ENCODE measurements at places on chromosomes 5 and 9.

GRCh38 chr5:39469777-39470415, 45.1 kb upstream of the DAB2 start:
- DNase-seq, result no peak

DNA sequence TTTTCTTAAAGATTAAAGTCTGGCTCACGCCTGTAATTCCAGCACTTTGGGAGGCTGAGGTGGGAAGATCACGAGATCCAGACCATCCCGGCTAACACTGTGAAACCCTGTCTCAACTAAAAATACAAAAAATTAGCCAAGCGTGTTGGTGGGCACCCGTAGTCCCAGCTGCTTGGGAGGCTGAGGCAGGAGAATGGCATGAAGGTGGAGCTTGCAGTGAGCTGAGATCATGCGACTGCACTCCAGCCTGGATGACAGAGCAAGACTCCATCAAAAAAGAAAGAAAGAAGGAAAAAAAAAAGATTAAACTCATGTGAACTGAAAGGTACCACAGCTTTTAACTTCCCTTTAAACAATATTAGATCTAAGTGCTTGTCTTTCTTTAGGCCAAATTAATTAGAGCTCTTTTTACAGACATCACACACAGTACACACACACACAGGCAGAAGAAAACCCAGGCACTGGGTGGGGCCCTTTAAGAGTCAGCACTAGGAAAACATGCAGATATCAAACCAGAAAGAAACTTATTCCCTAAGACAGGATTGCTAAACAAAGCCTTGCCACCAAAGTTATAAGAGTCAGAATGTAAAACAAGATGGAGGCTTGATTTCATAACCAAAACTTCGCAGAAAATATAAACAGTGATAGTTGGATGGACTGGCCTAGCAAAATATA, 29.3 kb upstream of the UHRF2 start:
- DNase-seq, result no peak

GRCh38 chr5:142840575-142840974, 70.4 kb downstream of the ARHGAP26 start:
- no peak for DNase-seq

- no peak for DNase-seq
These were observed 21.2 kb upstream of the VCAN start for GRCh38 chr5:83450183-83450966.

DNA sequence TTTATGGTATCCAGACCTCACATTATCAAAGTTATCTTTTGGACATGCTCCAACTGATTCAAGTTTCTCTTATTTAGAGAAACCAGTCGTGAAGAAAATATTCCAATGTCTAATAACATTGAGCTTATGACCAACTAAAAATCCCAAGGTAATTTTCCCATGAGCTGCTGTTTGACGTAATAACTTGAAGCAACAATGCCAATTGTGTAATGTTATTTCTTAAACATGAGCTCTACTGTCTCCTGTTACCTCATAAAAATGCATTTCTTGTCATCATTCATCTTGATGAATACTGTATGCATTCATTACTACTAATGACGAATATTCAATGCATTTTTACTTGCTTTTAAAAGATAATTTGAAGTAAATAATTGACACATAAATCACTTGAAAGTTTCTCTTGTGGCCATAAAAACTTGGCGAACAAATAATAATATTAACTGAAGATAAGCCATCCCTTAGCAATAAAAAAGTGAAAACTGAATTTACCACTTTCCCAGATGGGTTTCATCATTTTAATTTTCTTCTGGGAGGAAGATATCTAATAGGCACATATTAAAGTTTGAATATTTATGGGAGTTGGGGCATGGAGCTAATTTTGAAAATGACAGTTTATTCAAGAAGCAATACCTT, 424 bp upstream of the MARCOL start:
- no peak for DNase-seq

DNA sequence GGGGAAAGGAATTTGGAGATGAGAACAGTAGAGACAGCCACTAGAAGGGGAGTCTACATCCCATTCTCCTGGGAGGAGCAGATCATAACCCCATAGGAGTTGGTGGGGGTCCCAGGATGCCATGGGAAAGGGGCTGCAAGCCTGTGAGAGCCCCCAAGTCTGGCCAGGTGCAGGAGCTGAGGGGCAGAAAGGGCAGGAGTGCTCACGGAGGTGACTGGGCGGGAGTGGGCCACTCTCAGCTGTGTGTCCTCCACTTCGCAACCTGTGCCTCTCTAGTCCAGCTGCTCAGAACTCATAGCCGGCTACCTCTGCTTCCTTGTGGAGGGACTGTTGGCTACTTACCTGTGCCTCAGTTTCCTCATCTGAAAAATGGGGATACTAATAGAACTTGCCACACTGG, 263.9 kb downstream of the FSTL4 start:
- DNase-seq, result no peak

GRCh38 chr5:168153263-168153875, 138.1 kb upstream of the WWC1 start:
- no peak for DNase-seq

- no peak for DNase-seq
These were observed 76.0 kb upstream of the PIP5K1B start for GRCh38 chr9:68629042-68629441.

DNA sequence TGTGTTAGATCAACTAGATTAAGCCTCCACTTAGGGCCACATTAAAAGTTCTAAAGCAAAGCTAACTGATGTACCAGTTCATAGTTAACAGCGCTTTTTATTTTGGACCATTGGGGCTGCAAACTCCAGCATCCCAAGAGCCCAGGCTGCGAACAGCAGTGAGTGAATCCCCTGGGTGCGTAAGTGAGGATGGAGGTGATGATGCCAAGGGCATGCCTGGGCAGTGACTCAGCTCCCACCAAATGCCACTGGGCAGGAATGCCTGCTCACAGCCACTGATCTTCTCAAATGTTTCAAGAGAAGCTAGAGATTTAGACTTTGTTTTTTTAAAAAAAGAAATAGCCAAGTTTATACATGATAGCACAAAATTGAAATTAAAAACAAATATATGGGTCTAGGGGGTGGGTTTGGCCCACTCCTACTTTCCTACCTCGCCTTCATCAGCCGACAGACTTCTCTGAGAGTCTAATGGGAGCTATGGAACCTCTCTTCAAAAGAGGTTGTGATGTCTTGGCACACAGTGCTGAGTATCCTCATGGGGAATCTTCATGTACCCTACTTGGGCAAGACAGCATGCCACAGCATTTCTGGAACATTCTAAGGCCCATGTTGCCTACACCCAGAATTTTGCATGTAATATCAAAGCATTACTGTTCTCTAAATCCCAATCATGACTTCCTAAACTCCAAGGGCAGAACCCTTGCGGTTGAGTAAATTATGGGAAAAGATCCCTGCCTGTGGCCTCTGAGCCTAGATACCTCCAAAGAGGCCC, 398.1 kb downstream of the EBF1 start:
- no peak for DNase-seq

- DNase-seq, result peak; percentile 6
These were observed 37.9 kb upstream of the GABRP start for GRCh38 chr5:170745481-170746071.

DNA sequence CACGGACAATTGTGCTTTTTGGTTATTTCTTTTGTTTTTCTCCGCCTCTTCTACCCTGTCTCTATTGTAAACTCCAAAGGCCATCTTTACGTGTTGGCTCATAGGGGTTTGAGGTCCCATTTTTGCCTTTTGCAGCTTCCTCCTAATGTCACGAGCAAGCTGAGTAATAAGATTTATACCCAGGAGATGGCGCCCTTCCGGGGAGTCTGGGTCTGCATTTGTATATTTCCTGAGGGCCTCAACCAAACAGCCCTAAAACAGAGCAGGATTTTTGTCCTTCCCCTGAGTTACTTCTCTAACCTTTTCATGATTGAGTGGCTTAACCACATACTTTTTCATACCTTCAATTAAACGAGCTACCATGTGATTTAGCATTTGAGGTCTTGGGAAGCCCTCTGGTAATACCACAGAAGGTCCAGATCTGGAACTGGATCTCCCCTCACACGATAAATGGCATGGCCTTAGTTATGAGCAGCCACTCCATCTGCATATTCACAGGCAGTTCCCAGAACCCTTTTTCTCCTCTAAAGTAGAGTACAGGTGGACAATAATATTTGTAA, 11.2 kb upstream of the CFAP95 start:
- no peak for DNase-seq

DNA sequence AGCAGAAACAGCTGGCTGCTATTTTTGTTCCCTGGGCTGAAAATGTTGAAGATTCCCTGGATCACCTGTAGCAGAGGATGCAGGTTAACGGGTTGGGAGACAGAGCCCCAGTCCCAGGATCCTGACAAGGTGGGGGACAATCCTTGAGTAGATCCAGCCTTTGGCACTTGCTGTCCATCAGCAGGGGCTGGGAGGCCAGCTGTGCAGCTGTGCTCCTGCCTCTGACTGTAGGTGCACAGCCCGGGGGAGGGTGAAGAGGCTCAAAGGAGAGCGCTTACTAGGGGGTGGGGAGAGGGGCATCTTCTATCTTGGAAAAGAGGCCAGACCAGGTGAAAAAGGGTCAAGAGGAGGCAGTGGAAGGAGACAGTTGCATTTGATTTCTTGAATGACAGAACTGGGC, 3.5 kb upstream of the DDX41 start:
- no peak for DNase-seq

GRCh38 chr5:102590467-102590866, 91.7 kb upstream of the SLCO6A1 start:
- DNase-seq, result no peak

DNA sequence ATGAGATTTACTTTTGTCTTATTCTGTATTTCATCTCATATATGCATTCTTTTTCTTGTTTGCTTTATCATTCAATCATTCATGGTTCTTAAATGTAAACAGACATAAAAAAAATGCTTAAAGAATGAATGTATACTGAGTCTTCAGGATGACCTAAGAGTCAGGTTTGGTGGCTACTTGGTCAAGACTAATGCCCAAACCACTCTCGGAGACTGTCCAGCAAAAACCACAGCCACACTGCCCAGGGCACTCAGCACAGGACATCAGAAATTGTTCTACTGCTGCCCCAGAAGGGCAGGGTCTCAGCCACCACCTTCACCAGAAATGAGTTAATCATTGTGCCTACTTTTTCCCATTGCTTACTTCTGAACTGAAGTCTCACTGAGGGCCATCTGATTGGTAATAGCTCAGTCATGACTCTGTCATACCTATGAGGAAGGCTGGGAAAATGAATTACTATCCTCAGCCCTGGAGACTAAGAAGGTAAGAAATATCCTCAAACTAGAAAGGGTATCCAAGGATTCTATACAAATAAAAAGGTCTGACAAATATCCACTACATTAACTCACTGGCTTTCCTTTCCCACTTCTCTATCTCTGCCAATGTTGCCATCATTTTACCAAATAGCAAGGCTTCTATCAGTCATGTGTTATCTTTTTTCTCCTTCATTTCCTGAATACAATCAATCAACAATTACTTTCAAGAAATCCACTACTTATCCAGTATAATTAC, 236.1 kb downstream of the CETN3 start:
- DNase-seq, result no peak

- DNase-seq, result peak; percentile 41
These were observed 37.4 kb downstream of the ARHGEF37 start for GRCh38 chr5:149618581-149619248.

DNA sequence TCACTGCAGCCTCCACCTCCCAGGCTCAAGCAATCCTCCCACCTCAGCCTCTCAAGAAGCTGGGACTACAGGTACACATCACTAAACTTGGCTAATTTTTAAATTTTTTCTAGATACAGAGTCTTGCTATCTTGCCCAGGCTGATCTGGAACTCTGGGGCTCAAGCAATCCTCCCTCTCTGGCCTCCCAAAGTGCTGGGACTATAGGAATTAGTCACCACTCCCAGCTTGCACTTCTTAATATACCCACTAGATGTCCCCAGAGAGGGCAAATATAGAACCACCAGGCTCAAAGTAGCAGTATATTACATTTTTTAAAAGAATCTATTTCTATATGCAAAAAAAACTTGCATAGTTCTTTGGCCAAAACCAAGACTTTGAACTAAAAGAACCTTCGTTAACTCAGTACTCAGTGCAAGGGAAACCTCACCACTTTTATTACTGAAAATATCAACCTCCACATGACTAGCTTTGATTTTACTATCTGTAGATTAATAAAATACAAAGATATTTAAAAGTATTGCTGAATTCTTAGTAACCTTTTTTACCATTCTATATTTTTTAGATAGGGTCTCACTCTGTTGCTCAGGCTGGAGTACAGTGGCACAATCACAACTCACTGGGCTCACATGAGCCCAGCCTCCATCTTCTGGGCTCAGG, 25.8 kb upstream of the HSD17B3 start:
- DNase-seq, result peak; percentile 4

- no peak for DNase-seq
These were observed 417.7 kb downstream of the PSAT1 start for GRCh38 chr9:78714576-78714975.

- no peak for DNase-seq
These were observed 13.3 kb downstream of the TRIM7 start for GRCh38 chr5:181191526-181192336.

- DNase-seq, result no peak
These were observed 17.3 kb downstream of the MAMDC2 start for GRCh38 chr9:70060883-70061507.

GRCh38 chr5:133918731-133919130, 49.7 kb downstream of the C5orf15 start:
- no peak for DNase-seq

DNA sequence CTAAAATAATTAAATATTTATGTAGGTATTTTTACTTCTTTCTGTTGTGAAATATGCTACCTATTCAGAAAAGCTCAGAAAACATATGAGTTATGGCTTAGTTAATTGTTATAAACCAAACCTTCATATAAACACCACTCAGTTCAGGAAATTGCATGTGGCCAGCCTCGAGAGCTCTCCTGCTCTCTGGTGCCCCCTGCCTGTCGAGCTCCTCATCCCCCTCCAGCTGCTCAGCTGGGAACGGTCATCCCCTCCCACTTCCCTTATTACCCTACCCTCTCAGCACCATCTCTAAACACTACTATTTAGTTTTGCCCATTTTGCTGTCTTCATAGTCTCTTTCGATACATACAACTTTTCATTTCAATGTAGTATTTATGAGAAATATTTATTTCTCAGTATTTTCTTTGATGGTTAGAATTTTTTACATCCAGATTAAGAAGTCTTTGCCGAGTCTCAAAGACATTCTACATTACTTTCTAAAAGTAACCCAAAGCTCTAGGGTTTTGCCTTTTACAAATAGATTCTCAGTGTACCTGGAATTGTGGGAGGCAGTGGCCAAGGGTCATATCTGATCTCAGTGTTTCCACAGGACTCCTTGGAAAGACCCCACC, 51.2 kb upstream of the SEMA4D start:
- DNase-seq, result peak; percentile 56

Data from NCI-H146 (cell line).